AG08396 (cell line): ENCODE measurements at places on chromosomes 7 and 10.

DNA sequence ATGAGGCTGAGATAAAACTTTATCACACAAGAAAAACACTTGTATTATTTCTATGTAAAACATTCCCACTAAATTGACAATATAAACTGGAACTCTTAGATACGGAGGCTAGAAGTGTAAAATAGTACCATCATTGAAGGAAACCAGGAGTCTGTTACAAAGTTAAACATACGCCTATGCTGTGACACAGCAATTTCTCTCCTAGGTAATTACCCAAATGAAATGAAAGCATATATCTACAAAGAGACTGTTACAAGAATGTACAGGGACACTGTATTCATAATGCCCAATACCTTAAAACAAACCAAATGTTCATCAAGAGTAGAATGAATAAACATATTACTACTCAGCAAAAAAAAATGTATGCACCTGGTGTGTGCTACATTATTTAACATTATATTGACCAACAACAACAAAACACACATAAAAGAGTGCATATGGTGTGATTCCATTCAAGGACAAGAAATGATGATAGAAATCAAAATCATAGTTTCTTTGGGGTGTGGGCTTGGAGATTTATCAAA lies 33.2 kb upstream of the ELAPOR2 start:
- DNase-seq = no peak

- no peak for DNase-seq
Measured at GRCh38 chr10:11018432-11018841, 765 bp downstream of the CELF2 start.

DNA sequence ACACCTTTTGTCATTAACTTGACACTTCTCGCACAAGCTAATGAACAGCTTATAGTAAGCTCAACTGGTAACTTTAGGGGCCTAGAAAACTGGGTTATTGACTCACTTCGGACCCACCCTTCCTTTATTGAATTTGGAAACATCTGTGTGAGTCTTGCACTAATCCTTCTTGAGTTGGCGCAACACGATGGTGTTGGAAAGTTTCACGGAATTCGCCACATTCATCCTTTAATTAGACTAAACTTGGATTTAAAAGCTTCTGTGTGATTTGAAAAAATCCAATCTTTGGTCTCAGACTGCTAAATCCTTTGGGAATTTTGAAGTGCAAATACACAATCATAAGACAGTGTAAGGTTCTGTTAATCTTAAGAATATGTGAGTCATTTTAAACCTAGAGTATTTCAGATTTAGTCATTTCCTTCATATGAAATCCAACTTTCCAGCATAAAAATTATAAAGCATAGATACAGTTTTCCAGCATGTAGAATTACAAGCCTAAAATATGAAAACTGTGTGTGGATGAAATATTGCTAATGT lies 15.1 kb downstream of the FZD8 start:
- no peak for DNase-seq

- no peak for DNase-seq
Measured at GRCh38 chr7:155458111-155458877, at the start of gene EN2. TSS of gene EN2 (plus strand) at chr7:155458129. CDS start at chr7:155458378, 249 bp downstream.

DNA sequence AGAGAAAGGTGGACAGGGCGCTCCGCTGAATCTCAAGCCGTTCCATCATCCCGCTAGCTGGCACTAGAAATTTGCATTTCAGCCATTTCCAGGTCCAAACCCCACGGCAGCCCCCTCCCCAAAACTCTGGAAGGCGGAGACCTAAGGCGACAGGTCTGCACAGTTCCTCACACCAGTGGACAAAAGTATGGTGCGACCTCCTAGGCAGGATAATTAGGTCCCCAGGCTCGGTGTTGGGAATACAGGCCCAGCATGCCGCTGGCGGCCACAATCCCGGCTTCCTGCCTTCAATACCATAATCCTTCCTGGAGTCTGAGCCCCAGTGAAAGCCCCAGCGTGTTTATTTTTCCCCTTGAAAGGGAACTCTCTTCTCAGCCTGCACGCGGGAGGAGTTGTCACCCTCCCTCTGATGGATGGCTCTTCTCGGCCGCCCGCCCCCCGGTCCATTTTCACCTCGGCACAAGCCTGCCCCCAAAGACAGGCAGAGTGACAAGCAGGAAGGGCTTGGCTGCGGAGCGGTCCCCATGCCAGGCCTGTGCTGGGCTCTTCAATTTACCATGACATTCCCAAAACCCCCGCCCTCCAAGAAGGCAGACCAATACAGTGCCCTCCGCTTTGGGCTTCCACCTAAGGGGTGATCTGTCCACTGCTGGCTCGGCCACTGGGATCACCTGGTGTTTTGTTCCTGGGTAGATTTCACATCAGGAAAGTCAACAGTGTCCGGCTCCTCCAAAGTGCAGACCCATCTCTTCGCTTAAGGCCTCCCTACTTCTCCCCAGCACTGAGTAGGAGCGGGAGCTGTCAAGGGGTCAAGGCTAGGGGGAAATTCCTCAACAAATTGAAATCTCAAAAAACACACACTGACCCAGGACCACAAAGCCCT lies 2.2 kb downstream of the FGFR2 start:
- DNase-seq = no peak

- no peak for DNase-seq
Measured at GRCh38 chr10:103901299-103901698, 16.7 kb downstream of the STN1 start.

- no peak for DNase-seq
Measured at GRCh38 chr7:12581897-12582296, 11.4 kb downstream of the SCIN start.

DNA sequence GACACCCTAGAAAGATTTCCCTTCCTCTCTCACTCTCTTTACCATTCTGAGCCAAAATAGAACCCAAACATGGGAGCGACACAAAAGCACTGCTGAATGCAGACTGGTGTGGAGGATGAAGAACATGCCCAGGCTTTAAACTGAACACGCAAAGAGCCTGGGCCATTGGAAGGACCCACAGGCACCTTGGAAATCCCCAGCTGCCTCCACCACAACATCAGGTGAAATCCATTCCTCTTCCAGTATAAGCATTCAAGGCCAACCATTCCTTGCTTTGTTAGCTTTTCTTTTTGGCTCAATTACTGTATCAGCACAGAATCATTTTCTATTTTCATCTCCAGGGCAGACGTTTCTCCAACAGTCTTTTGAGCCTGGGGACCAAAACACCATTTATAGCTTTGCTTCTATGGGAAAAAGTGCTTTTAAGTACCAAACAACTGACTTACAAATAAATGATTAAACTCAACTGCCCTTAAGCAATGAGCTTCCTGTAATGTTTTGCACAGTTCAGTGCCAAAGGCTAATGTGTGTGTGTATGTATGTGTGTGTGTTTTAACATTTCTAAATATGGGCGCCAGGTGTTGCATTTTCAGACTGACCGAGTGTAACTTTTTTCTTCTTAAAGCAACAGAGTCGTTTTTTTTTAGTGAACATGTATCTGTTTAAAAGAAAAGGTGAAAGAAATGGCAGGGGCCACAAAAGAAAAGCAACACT lies 16.2 kb upstream of the BLNK start:
- DNase-seq = no peak

GRCh38 chr7:17530244-17530643 lies 231.8 kb downstream of the AHR start:
- no peak for DNase-seq

- DNase-seq = no peak
Measured at GRCh38 chr7:156778201-156778600, 114.8 kb downstream of the LMBR1 start.

DNA sequence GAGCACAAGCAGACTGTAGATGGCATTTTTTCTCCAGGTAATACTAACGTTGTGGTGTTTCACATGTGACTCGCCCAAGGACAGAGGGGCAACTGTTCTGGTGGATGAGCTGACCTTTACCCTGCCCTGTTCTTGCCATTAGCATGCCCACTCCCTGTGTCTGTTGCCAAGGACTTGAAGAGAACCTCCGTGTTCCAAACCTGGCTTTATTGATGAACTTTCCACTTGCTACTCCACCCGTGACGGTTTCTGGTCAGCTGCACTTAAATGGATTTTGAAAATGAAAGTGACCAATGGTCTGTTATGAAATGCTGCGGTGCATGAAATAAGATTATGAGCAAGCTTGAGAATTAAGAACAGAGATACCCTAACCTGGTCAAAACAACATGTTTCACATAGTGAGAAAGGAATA lies 30.4 kb downstream of the LRRC4 start:
- no peak for DNase-seq

DNA sequence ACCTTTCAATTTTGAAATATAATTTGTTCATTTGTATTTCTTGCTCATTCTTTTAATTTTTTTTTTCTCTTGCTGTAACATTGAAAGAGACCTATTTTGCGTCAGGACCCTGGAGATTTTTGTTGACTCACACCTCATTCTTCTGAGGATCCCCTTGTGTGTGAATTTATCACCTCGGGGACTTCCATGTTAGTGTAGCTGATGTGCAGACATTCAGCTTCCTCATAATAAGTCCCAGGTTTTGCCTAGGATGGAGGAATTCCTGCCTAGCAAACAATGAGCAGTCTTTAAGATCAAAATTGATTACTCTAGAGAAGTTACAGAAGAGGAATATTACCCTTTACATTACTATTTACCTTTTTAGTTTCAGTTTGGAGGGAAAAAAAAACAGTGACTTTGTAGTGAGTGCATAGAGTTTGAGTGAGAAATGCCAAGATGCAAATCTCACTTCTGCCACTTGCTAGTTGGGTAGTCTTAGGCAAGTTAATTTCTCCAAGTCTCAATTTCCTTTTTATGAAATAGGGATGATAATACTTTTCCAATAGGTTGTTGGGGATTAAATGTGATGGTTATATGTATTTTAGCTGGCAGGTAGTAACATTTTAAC lies 14.3 kb downstream of the TES start:
- no peak for DNase-seq

DNA sequence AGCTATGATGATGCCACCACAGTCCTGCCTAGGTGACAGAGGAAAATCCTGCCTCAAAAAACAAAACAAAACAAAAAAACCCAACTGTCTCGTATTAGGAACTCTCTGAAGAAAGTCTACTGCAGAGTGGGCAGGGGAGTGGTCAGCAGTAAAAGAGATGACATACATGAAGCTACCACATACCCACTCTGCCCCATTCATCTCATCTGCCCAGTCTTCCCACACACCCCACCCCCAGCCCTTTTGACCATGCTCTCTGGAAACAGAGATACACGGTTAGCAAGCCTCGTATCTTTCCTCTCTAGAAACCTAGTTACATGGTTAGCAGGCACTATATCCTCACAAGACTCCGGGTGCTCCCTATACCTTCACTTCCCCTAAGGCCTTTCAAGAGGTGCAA lies 8.3 kb downstream of the SLC37A3 start:
- DNase-seq = no peak
